ENCODE measurements at places on chromosomes 5 and 9. TPM values are rescaled to one million over a fixed set of nuclear protein-coding genes. Genes with fewer than 3 reads are reported as not detected.

GRCh38 chr9:107049803-107050184, 186.8 kb downstream of the ZNF462 start:
- no peak for DNase-seq

DNA sequence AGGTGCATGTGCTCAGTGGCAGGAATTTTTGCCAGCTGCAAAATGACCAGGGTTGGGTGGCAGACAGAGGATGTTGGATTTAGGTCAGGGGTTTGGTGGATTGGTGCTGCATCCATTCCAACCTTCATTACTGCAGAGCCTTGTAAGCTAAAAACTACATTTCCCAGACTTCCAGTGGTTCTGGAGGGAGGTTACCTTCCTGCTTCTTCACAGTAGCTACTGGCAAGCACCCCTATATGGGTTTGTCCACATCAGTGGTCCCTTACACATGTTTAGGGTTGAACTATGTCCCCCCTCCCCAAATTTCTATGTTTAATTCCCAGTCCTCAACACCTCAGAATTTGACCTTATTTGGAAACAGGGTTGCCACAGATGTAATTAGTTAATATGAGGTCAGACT, 20.7 kb upstream of the IL17B start:
- no peak for DNase-seq

DNA sequence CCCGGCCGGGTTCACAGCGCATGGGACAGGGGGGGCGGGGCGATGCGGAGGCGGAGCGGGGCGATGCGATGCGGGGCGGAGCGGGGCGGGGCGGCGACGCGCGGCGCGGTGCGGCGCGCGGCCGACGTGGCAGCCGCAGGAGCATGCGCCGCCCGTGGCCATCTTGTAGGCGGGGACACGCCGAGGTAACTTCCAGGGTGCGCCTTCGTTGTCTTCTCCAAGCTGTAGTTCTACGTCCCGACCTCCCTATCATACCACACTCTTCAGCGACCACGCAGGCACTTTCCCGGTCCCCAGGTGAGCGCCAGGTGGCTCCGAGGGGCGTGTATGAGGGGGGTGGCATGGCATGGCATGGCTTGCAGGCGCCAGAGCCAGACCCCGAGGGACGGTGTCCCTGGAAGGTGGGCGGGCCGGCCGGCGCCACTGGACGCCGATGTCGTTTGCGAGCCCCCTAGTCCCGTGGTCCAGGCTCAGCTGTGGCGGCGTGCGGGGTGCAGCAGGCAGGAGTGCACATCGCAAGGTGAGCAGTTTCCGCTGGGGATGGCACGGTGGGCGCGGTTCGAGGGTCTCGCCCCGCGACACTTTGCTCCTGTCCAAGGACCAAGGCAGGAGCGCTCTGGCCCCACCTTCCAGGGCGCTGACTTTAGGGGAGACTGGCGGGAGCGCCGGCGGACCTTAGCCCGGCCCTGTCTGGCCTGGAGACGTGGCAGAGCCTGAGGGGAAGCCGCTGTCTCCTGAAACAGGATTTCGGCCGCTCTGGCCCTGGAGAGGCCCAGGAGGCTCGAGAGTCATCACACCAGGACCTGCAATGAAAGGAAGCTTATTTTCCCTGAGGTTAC, at the start of gene PRRC1:
TSS of gene PRRC1 (plus strand) at position 161 of the 839 bp plus-strand sequence. CDS start 5,840 bp downstream, outside the sequence.
- DNase-seq: peak; percentile 70

GRCh38 chr9:136522314-136523237, 23.3 kb downstream of the NOTCH1 start:
- no peak for DNase-seq

DNA sequence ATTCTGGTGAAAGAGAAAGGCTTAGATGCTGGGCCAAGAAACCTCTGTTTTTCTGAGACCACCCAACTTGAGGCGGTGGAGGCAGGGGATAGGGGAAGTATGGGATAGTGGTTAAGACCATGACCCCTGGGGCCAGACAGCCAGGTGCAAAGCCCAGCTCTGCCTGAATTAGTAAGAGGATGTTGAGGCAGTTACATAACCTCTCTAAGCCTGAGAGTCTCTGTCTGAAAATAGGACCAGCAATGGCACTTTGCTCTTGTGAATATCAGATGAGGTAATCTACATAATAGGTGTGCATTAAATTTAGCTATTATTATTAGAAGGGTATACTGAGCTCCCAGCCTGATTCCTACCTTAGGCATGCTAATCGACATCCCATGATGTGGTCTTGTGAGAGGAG, 68.2 kb downstream of the DOCK2 start:
- DNase-seq: no peak

DNA sequence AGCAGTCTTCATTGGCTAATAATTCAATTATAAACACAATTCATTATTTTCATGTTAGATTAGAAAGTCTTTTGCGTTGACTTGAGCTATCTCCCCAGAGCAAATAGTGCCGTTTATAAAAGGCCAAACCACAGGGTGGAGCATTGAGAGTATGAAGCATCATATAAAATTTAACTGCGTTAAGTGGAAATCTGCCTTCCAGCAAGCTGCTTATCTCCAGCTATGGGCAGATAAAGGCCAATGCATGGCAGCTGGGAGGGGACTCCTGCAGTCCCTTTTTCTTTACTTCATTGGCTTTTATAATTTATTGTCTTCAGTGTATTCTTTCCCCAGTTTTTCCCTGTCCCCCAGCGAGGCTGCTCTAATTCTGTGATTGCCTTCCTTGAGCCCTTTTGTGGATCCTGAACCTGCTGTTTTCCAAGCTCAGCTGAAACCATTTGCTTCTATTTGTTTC, 113.7 kb downstream of the TMEM232 start:
- no peak for DNase-seq

Gene PDE6A
- total RNA-seq: 0.41 TPM

Measured in A172 (cell line).